NCI-H1930 (cell line): ENCODE measurements at places on chromosomes 16 and 17.

- DNase-seq, result no peak
Observed at GRCh38 chr16:81902025-81902424, 109.2 kb downstream of the SDR42E1 start.

- no peak for DNase-seq
Observed at GRCh38 chr17:73910206-73910605, 266.0 kb upstream of the SDK2 start.

- no peak for DNase-seq
Observed at GRCh38 chr16:27482397-27483087, 67.2 kb downstream of the GTF3C1 start.

DNA sequence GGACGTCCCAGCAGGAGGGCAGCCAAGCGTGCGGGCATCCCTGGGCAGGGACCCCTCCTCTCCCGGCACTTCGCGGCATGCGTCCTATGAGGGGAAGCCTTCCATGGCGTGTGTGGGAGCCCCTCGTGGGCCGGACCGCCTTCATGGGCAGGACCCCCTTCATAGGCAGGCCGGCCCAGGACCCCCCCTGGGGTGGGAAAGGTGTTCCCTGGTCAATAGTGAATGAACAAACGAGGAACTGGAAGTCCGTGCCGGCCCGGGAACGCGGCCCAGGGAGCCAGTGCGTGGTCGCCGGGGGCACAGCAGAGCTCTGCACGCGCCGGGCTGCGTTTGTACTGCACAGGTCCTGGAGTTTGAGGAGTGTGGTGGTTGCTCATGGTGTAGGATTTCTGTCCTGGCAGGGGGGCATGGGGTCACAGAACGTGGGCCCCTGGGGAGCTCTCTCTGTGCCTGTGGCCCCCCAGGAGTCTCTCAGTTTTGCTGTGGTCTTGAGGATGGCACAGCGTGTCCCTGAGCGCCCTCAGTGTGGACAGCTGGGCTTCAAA is 13.9 kb downstream of the BAIAP2 start:
- DNase-seq, result no peak
